ENCODE measurements at places on chromosomes 5 and 9.

- no peak for DNase-seq
Measured at GRCh38 chr5:71703941-71704340, 15.1 kb upstream of the CARTPT start.

DNA sequence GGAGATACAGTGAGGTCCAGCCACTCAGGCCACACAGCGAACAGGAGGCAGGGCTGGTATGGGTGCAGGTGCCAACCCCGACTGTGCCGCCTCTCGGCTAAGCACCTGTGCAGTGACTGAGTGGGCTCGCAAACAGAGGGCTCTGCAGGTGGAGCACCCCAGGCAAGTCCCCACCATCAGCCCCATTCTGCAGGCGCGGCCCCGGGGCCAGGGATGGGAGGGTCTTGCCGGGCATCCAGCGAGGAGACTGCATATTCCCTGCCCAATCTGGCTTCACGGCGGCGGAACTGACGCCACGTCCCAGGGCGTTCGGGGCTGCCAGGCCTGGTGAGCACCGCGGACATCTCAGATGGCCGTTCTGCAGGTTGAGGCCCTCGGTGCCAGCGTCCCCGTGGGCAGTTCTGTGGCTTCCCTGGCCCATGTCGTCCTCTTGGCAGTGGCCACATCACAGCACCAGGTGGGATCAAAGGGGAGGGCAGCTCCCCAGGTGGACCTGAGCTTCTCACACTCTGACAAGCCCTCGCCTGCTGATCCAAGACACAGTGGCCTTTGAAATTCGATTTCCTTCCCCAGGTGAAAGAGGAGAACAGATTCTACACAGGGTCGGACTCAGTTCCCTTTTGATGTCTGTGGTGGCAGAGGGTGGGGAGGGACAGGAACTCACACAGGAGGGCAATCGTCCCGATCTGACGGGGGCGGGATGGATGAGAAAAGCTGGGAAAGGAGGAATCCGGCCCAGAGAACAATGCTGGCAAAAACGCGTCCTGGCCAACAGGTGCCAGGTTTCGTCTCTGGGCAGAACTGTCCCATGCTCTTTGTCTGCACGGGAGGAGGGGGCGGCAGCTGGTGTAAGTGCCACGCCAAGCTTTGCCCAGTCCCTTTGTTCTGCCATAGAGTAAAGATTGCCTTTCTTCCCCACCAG is 18.8 kb downstream of the DBH start:
- no peak for DNase-seq

DNA sequence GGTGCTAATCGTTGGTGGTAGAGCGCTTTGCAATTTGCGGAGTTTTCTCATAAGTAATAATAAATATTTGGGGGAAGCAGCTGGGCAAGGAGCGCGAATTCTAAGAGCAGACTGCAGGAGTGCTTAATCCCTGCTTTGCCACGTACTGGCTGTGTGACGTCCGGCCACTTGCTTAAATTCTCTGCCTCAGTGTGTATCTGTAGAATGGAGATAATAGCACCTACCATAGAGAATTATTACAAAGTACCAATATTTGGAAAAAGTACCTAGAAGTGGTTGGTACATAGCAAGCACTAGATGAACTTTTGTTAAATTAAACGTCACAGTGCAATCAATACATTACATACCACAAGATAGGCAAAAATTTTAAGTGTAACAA is 598 bp upstream of the TMED7 start:
- peak; percentile 65 for DNase-seq

DNA sequence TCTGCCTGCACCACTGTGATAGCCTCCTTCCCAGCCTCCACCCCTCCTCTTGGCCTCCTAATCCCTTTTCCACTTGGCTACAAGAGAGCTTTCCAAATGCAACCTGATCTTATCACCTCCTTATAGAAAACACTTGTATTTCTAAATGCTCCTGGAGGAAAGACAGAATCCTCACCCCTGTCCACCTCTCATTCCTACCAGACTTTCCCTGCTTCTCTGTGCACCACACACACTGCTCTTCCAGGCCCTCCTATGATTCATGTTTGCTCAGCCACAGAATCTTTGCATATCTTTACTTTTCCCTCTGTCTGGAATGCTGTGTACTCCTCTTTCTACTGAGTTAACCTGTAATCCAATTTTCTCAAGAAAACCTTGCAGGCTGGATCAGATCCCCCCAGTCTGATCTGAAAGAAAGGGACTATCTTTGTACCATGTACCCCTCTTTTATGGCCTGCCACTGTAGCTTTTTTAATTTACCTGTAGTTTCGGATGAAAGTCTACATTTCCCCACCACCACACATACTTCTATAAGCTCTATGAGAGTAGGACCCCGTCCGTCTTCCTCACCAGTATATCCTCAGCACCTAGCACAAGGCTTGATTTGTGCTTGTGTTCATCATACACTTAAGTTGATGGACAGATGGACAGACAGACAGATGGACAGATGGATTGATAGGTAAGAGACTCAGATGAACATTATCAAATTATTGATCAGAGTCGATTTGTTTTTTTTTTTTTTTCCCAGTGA is 95.3 kb downstream of the GALNT10 start:
- DNase-seq, result peak; percentile 95

DNA sequence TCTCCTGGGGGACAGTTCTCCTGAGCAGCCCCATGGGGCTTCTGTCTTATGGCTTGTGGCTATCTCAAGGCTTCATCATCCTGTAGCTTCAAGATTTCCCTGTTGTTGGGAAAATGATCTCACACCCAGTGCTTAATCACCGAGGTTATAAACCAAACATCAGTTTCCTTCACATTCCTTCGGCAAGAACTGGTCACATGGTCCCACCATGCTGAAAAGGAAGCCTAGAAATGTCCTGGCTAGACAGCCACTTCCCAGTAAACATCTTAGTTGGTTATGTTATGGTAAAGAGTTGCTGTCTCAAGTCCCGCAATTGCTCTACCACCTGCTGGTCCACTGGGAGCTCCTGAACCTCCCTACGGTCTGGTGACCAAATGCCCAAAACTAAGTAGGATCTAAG is 66.0 kb downstream of the RAB3C start:
- no peak for DNase-seq

- no peak for DNase-seq
Measured at GRCh38 chr9:71483436-71483835, 284.9 kb downstream of the CEMIP2 start.

DNA sequence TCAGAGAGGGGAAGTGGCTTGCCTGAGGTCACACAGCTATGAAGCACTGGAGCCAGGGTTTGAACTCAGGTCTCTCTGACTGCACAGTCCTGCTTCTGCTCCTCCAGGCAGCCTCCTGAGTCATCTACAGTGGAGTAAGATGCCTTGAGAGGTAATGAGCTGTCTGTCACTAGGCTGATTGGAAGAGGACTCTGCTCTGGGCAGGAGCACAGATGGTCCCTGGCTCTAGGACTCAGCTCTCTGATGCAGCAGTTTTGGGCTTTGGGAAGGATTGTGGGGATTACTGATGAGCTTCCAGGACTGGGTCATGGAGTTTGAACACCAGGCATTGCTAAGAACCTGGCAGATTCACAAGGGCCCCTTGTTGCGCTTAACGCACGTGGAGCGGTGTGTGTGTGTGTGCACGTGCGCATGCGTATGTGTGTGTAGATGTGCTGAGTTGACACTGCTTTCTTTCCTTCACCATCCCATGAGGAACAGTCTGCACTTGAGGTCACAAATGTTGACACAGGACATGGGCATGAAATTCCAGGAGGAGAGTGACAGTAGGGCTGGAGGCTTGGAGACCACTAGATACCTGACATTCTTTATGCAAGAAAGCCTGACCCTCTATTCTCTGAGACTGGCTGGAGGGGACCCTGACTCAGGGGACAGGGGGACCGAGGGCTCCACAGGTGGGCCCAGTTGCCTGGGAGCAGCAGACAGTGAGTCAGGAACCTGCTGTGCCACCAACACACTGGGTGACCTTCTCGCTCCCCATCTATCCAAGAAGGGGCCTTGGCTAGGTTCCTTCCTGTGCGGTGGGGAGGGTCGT is 170.5 kb downstream of the RGS3 start:
- DNase-seq, result no peak

- DNase-seq, result no peak
Measured at GRCh38 chr9:37927132-37927531, 23.2 kb upstream of the SLC25A51 start.

GRCh38 chr9:134532084-134532483 is 109.5 kb upstream of the COL5A1 start:
- DNase-seq, result no peak

DNA sequence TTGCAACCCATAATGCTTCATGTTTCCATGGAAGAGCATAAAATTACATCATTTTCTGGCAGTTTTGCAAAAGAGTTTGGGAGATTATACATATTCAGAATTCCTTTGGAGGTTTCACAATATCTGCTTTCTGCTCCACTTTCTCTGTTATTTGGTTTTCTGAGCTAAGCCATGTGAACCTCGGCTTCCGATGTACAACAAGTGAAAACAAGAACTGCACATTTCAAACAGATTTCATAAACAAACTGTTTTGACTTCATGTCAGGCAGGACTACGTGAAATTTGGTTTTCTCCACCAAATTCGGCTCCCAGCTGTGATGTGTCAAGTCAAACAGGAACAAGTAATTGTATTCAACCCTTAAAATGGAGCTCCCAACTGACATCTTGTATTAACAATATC is 609.8 kb downstream of the IRX1 start:
- DNase-seq, result peak; percentile 4

Data from fibroblast of the aortic adventitia (primary cell).